ENCODE measurements at places on chromosomes 4 and X. TPM values are rescaled to one million over a fixed set of nuclear protein-coding genes. Genes with fewer than 3 reads are reported as not detected.

GRCh38 chrX:79592259-79592658 is 225.1 kb upstream of the ITM2A start:
- DNase-seq: no peak

GRCh38 chrX:107119283-107119682 is 661 bp upstream of the RBM41 start:
- DNase-seq: no peak

- no peak for DNase-seq
Measured at GRCh38 chr4:6241062-6241845, 28.4 kb upstream of the WFS1 start.

GRCh38 chr4:133592591-133592990 is 443.5 kb downstream of the PCDH10 start:
- no peak for DNase-seq

- no peak for DNase-seq
Measured at GRCh38 chrX:776529-777230, 146.1 kb downstream of the SHOX start.

GRCh38 chr4:54085284-54085683 is 14.7 kb upstream of the GSX2 start:
- DNase-seq: no peak

DNA sequence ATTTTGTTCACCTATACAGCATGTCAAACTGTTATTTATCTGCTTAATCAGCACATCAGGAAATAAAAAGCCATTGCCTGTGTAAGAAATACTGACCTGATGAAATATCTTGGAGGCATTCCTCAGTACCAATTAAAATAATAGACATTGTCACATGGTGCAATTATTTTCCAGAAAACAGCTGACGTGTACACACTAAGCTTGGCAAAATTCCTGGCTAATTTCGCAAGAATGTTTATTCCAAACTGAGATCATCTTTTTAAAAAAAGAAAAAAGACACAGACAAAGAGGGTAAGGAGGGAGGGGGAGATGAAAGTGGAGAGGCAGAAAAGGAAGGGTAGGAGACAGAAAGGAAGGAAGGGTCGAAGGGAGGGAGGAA is 61.9 kb upstream of the NFKB1 start:
- DNase-seq: no peak

- DNase-seq: no peak
Measured at GRCh38 chr4:62051332-62051731, 851.2 kb downstream of the ADGRL3 start.

DNA sequence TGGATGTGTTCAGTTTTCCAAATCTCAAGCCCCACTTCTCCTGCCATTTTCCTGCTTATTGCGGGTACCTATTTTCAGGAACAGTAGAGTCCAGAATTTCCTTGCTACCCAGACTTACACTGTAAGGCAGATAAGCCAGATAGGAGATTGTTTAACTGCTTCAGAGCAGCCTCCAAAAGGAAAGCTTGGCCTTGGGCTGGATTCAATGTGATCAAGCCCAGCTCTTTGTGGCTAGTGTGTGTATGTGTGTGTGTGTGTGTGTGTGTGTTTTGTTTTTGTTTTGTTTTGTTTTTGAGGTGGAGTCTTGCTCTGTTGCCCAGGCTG is 34.0 kb downstream of the RNF175 start:
- no peak for DNase-seq

- no peak for DNase-seq
Measured at GRCh38 chr4:124745985-124746801, 33.7 kb upstream of the ANKRD50 start.

DNA sequence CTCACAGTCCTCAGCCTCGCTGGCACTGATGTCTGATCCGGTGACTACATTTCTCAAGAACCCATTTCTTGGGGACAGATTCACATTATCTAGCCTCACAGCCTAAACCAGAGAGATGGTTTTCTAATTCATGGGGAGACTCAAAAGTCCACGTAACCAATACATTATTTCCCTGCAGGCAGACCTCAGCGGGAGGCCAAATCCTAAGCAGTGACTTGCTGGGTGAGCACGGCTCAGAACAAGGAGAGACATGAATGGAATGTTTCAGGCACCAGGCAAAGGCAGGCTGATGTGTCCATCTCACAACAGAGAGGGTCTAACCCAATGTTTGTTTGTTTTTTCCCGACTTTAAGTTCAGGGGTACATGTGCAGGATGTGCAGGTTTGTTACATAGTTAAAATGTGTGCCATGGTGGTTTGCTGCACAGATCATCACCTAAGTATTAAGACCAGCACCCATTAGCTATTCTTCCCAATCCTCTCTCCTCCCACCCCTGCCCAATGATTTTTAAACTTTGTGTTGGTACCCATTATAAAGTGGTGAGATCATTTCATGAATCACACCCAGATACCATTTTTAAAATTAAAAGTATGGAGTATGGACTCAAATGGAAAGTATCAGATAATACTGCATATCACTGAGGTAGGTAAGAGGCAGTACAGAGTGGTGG is 53.3 kb downstream of the SCD5 start:
- no peak for DNase-seq

- no peak for DNase-seq
Measured at GRCh38 chr4:78298618-78299017, 241.5 kb downstream of the FRAS1 start.

GRCh38 chr4:3781997-3782930 is 16.1 kb downstream of the ADRA2C start:
- no peak for DNase-seq

DNA sequence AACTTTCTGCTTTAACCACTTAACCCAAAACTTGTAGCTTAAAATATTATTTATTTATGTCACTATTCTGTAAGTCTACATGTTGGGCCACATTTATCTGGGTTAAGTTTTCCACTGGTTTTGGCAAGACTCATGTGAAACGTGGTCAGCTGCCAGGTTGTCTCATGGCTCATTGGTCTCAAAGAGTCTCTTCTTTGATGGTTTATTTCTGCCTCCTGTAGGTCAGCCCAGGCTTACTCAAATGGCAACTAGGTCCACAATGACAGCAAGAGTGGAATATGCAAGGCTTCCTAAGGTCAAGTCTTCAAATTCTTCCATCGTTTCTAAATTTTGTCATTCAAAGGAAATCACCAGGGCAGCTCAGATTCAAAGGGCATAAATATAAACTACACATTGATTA is 828.7 kb downstream of the PCDH7 start:
- DNase-seq: no peak

DNA sequence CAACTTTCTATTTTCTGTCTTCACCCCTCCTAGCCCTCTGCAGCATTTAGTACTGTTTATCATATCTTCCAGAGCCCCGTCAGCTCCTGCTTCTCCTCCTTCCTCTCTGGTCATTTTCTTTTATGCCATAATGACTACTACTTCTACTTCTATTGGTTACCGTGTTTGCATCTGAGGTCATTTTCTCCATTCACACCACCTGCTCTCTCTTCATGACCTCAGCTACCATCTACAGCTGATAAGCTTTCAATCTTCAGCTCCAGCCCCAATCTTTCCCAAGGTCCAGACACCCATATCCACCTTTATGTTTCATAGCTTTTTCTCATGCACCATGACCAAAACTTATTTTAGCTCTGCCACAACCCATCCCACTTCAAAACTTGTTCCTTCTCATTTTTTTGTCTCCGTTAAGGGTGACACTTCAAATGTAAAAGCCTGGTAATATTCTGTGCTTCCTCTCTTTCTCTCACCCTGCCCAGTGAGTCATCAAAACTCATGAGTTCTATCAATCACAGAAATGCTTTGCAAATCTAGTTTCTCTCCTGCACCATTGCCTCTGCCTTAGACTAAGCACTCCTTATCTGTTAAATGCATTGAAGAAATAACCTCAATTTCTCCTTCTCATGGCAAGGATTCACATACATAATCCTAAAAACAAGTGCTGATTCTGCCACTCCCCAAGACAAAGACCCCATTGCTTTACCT is 71.3 kb upstream of the IQCM start:
- DNase-seq: no peak

GRCh38 chr4:75995727-75996126 is 5.0 kb upstream of the SDAD1 start:
- DNase-seq: no peak

DNA sequence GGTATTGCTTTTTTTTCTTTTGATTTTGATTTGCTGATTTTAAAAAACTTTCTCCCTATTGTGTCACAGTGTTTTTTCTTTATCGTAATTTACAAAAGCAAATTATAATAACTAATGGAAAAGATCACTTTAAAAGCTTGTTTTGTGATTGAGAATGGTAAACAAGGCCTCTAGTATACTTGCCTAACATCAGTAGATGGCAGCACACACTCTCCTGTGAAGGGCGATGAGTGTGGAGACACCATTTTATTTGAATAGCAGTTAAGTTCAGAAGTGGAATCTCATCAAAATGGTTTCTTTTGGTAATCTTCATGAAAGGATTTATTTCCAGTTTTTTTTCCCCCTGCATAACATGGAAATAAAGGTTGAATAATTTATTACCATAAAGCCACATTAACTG is 72.3 kb downstream of the PAK3 start:
- no peak for DNase-seq

DNA sequence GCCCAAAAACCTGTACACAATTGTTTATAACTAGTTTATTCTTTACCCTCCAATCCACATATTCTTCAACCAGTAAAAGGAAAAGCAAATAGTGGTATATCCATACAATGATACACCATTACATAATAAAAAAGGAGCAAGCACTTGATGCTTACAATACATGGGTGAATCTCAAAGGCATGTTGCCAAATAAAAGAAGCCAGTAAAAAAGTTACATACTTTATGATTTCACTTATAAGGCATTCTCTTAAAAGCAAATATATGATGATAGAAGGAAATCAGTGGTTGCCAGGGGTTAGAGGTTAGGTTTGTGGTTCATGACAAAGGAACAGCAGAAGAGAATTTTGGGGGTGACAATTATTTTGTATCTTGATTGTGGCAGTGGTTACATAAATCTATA is 896.1 kb upstream of the LCORL start:
- no peak for DNase-seq

DNA sequence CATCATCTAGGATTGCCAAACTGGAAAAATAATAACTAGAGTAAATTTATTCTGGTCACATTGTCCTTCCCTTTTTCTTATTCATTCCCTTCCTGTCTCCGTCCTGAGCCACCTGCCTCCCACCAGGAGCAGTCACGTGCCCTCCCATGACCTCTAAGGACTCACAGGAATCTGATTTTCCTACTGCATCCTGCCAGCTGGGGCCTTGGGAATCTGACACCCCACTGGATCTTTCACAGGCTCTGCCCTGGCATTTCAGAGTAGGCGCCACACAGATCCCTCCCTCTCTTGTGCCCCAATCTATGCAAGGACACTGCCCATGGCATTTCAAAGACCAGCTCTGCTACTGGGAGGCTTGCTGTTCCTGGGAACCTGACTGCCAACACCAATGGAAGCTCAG is 520.5 kb downstream of the PPARGC1A start:
- DNase-seq: no peak

DNA sequence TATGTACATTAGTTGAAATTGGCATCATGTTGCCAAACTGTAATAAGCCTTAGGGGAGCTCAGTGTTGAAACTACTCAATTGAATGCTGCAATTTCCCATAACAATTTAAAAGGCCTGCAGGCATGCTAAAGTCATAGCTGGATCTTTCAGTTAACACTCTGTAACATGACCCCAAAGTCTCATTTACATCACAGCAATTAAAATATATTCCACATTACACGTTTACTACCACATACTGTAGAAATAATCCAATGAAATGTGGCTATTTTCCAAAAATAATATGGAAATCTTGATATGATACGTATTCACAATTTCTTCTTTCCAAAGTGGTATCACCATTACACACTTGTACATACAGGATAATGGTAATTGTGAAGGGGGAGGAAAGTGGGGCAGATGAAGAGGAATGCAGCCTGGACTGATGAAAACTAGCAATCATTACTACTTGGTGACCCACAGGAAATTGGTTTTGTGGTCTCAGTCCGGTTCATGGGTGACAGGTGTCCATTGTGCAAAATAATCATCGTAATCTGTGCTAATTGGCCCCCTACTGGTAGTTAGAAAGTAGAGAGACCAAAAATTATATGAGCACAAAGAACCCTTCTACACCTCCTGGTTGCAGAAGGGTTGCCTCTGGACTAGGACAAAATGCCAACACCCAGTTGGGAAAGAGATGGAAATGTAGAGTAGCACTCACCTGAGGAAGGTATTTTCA is 63.7 kb downstream of the TENM3 start:
- DNase-seq: no peak

DNA sequence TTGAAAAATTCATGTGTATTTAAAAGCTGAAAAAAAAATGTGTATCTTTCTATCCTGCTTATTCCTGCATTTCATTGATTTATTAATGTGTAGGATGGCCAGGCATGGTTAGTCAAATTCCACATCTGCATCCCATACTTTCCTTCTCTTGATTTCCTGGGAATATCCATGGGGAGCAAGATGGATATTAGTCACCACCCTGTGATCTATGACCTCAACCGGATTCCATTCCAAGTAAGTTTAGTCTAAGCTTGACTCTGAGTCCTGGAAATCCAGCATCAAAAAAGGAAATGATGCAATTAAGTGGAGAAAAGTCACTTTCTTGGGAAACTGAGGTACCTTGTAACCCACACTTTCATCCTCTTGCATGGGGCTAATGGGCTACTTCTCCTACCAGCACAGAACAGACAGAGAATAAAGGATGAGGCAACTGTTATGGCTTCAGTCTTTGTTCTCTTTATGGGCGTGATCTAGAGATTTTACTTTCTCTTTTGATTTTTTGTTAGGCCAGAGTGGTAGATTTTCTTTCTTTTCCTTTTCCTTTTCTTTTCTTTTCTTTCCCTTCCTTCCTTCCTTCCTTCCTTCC is 17.1 kb upstream of the BEX4 start:
- no peak for DNase-seq

Gene CFI
- total RNA-seq: 3.4 TPM

Gene NLRP2B
- total RNA-seq: not detected

Gene ZGRF1
- total RNA-seq: 2.0 TPM

Gene TCEAL6
- total RNA-seq: not detected

Gene UCP1
- not detected for total RNA-seq

Gene DDIT4L
- 0.64 TPM for total RNA-seq

Gene P2RY4
- 2.3 TPM for total RNA-seq

Gene HELT
- not detected for total RNA-seq

Gene QDPR
- total RNA-seq: 16.9 TPM

Gene HDAC8
- total RNA-seq: 19.0 TPM

Gene F8A3
- 11.4 TPM for total RNA-seq

Gene CFAP47
- not detected for total RNA-seq

Gene BEND2
- total RNA-seq: not detected

Gene MTNR1A
- 3.3 TPM for total RNA-seq

Gene PNMA5
- total RNA-seq: not detected
